ENCODE measurements at places on chromosomes 5 and 9.

DNA sequence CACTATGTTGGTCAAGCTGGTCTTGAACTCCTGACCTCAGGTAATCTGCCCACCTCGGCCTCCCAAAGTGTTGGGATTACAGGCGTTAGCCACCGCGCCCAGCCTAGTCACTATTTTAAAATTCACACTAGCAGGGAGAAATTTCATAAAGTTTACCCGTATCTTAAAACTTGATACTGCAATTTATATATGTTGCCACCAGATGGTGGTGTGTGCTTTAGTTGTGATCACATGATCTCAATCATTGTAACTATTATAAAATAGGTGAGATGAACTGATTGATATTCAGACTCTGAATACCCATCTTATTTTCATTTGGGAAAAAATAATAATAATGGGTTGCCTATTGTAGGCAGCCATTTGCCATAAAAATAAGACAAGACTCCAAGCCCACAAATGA is 1330.4 kb upstream of the WWC1 start:
- no peak overlapping the region for H3K27ac ChIP-seq
- H3K4me1 ChIP-seq, result peaks cover 9% of the 10 kb centered on the region
- H3K36me3 ChIP-seq, result no peaks in the 10 kb centered on the region
- peak; percentile 48 for DNase-seq
- H3K4me3 ChIP-seq, result no peak overlapping the region
- no peaks in the 10 kb centered on the region for H3K27me3 ChIP-seq

GRCh38 chr9:81860581-81860980 is 67.6 kb upstream of the SPATA31D4 start:
- H3K27me3 ChIP-seq, result no peaks in the 10 kb centered on the region
- H3K27ac ChIP-seq, result no peak overlapping the region
- DNase-seq, result no peak
- H3K4me3 ChIP-seq, result no peak overlapping the region
- H3K4me1 ChIP-seq, result no peaks in the 10 kb centered on the region
- no peaks in the 10 kb centered on the region for H3K36me3 ChIP-seq

GRCh38 chr5:134101686-134102439 is 12.6 kb upstream of the TCF7 start:
- no peaks in the 10 kb centered on the region for H3K36me3 ChIP-seq
- peak; percentile 83 for DNase-seq
- H3K4me1 ChIP-seq, result peaks cover 35% of the 10 kb centered on the region

DNA sequence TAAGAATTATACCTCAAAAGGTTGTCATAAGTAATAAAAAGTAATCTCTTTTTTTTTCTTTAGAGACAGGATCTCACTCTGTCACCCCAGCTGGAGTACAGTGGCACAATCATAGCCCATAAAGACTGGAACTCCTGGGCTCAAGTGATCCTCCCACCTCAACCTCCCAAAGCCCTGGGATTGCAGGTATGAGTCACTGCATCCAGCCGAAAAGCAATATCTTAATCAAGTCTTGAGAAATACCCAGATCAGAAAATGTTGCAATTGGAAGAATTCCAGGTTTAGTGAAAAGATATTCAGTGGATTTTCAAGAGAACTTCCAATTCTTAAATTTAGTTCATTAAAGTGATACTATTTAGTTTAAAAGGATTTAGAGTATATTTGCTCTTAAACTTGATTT is 40.9 kb upstream of the IDNK start:
- no peak for DNase-seq
- peaks cover 3% of the 10 kb centered on the region for H3K4me1 ChIP-seq
- H3K4me3 ChIP-seq, result no peak overlapping the region
- H3K27ac ChIP-seq, result no peak overlapping the region
- H3K36me3 ChIP-seq, result no peaks in the 10 kb centered on the region

DNA sequence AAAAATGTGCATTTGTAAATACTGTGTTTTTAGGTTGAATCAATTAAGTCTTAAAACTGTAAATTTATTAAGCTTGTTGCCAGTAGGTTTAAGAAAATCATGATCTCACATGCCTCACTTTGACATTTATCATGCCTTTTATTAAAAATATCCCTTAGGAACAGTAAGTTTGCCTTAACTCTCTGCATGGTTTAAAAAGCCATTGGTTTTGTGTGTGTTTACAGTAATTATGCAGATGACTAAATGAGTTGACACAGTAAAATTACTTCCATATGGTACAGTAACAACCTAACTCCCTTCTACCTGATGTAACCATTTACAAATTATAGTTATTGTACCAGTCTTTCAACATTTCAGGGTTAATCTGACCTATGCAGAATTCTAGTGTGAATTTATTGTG is 6.5 kb downstream of the RPS6 start:
- no peaks in the 10 kb centered on the region for H3K27me3 ChIP-seq
- peak overlapping the region; percentile 41 for H3K27ac ChIP-seq
- no peak overlapping the region for H3K4me3 ChIP-seq
- no peak for DNase-seq
- H3K4me1 ChIP-seq, result peaks cover 11% of the 10 kb centered on the region
- peaks cover 35% of the 10 kb centered on the region for H3K36me3 ChIP-seq

DNA sequence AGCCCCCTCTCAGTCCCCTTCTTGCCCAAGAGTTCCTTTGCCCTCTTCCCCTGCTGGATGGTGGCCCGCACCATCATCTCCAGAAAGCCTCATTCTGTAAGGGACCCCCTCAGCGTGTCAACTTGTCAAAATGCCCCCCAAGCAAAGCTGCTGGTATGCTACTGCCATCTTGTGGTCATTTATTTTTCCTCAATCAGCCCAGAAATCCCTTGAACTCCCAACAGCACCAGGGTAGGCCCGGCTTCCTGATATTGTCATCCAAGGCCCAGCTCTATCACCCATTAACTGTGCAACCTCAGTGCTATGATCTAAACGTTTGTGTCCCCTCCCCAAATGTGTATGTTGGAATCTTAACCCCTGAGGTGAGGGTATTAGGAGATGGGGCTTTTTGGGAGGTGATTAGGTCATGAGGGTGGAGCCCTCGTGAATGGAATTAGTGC is 53.2 kb upstream of the FBXW11 start:
- no peaks in the 10 kb centered on the region for H3K36me3 ChIP-seq
- peaks cover 4% of the 10 kb centered on the region for H3K4me1 ChIP-seq
- H3K27ac ChIP-seq, result no peak overlapping the region

DNA sequence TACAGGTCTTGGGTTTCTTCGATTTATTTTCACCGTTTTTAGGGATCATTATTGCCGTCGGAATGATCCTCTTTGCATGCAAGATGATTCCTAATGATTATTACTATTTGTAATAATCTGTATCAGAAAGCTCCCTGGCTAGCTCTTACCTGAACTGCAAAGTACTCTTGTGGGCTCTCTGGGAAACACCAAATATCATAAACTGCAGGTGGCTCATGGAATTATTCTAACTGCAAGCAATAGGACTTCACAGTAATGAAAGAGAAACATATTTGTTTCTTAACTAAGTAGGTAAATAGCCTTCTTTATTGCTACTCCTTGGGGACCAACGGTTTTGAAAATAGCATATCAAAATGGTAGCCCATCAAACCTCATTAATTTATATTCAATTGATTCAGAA is 219.4 kb downstream of the NFIB start:
- no peaks in the 10 kb centered on the region for H3K36me3 ChIP-seq
- no peak for DNase-seq

DNA sequence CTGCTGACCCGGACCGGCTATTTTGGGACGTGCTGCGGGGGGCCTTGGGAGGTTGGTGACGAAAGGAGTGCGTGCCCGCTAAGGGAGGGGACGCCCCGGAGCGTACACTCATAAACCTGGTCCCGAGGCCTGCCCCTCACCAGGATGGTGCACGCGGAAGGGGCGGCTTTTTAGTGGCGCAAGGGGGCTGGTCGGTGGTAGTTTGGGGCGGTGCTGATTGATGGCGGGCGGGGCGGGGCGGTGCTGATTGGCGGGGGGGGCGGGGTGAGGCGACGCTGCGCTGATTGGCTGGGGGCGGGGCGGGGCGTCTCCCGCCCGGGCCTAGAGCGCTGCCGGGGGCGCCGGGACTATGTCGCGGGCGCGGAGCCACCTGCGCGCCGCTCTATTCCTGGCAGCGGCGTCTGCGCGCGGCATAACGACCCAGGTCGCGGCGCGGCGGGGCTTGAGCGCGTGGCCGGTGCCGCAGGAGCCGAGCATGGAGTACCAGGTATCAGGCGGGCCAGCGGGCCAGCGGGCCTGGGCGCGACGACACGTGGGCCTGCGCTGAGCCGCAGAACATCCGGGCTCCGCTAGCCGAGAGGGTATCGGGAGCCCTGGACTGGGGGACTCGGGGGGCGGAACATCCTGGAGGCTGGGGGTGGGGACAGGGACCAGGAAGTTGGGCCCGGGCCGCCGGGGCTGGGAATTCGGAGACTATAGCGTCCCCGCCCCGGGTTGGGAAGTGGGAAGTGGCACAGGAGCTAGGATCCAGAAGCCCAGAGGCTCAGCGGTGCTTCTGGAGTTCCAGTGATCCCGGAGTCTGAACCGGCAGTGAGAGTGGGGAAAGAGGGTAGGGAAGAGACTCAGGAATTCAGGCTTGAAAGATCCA is at the start of gene FPGS:
TSS of gene FPGS (plus strand) at position 307 of the 868 bp plus-strand sequence. CDS start at position 350, 43 bp downstream.
- DNase-seq, result peak; percentile 94
- peaks cover 12% of the 10 kb centered on the region for H3K4me1 ChIP-seq
- H3K27me3 ChIP-seq, result no peaks in the 10 kb centered on the region
- H3K27ac ChIP-seq, result peak within 1 kb of the TSS; percentile 84
- no peaks in the 10 kb centered on the region for H3K36me3 ChIP-seq

- H3K36me3 ChIP-seq, result 0 out of 2 replicates have a peak, but pooled peaks cover 9% of the 10 kb centered on the region
- no peak overlapping the region for H3K4me3 ChIP-seq
- no peaks in the 10 kb centered on the region for H3K27me3 ChIP-seq
- H3K4me1 ChIP-seq, result peaks cover 36% of the 10 kb centered on the region
- H3K27ac ChIP-seq, result no peak overlapping the region
These were observed 19.1 kb downstream of the AUH start for GRCh38 chr9:91342575-91342974.

DNA sequence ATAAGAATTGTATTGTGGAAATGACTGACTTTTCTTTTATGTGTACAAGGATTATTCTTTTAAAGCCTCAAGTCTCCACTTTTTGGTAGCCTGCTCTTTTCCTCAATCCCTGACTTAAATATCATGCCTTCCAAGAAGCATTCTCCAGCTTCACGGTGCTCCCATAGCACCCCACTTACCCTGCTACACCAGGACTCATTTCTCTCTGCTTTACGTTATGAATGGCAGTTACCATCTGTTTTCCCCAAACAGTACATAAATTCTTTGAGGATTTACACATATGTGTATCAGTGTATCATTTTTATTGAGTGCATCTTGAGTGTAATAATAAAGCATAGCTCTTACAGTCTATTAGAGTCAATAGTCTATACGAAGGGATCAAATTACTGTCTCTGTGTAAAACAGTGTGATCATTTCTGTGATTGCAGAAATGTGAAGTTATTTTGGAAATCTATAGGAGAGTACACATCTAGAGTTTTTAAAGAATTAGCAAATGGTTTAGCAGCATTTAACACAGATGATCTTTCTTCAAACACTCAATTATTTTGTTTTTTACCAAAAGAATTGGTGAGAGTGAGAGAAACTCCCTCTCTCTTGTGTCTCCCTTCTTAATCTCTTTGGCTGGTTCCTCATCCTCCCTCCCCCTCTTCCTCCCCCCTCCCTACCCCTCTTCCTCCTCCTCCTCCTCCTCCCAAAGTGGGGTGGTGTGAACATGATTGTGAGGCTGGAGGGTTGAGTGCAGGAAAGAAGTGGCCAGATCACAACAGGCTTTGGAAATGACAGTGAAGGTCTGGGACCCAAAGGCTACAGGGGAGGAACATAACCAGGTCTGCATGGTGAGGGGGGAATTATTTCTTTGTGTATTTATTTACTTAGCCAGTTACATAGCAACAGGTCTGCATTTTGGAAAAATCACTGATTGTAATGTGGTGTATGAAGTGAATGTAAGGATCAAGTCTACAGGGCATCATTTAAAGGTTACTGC is 27.6 kb upstream of the ECM2 start:
- no peak overlapping the region for H3K27ac ChIP-seq
- peaks cover 3% of the 10 kb centered on the region for H3K4me1 ChIP-seq
- H3K4me3 ChIP-seq, result no peak overlapping the region
- no peaks in the 10 kb centered on the region for H3K36me3 ChIP-seq
- no peaks in the 10 kb centered on the region for H3K27me3 ChIP-seq

DNA sequence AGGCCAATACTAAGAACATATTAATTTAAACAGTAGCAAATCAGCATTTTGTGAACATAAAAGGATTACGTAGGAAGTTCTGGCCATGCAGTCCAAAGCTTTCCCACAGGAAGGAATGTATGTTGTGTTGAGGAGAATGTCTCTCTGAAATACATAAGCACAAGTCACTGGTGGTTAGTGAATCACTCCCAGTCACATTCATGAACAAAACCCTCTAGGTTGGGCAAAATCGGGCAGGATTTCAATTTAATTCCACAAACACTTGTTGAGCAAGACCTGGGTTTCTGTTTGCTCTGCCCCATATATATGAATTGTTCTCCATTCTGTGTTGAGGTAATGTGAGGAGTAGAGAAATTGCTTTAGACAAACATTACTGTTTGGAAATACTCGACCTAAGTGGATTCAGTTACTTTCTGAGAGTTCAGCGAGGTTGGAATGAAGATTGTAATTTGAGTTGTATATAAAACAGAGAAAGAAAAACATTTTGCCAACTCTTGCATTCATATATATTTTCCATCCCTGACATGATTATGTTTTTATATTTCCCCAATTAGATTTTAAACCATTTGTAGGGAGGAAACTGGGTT is 127.6 kb upstream of the RPS23 start:
- H3K4me1 ChIP-seq, result peaks cover 37% of the 10 kb centered on the region
- H3K27ac ChIP-seq, result no peak overlapping the region
- no peaks in the 10 kb centered on the region for H3K27me3 ChIP-seq
- H3K4me3 ChIP-seq, result no peak overlapping the region
- H3K36me3 ChIP-seq, result no peaks in the 10 kb centered on the region

- H3K4me3 ChIP-seq, result no peak overlapping the region
- H3K36me3 ChIP-seq, result no peaks in the 10 kb centered on the region
- no peak for DNase-seq
- H3K4me1 ChIP-seq, result no peaks in the 10 kb centered on the region
- H3K27me3 ChIP-seq, result no peaks in the 10 kb centered on the region
These were observed 20.7 kb downstream of the PTPN3 start for GRCh38 chr9:109477258-109478050.

- H3K4me1 ChIP-seq, result no peaks in the 10 kb centered on the region
- H3K27ac ChIP-seq, result no peak overlapping the region
- no peak for DNase-seq
- H3K36me3 ChIP-seq, result no peaks in the 10 kb centered on the region
- H3K27me3 ChIP-seq, result no peaks in the 10 kb centered on the region
These were observed 41.0 kb downstream of the ALDH1A1 start for GRCh38 chr9:72911816-72912215.

GRCh38 chr9:121598167-121598964 is 53.1 kb upstream of the DAB2IP start:
- peak overlapping the region; percentile 92 for H3K4me3 ChIP-seq
- H3K27ac ChIP-seq, result peak overlapping the region; percentile 92
- peaks cover 15% of the 10 kb centered on the region for H3K4me1 ChIP-seq
- peaks cover 27% of the 10 kb centered on the region for H3K27me3 ChIP-seq
- H3K36me3 ChIP-seq, result peaks cover 5% of the 10 kb centered on the region

Measured in GM23338 (cell line).